ENCODE measurements at places on chromosomes 12 and 14. TPM values are rescaled to one million over a fixed set of nuclear protein-coding genes. Genes with fewer than 3 reads are reported as not detected.

DNA sequence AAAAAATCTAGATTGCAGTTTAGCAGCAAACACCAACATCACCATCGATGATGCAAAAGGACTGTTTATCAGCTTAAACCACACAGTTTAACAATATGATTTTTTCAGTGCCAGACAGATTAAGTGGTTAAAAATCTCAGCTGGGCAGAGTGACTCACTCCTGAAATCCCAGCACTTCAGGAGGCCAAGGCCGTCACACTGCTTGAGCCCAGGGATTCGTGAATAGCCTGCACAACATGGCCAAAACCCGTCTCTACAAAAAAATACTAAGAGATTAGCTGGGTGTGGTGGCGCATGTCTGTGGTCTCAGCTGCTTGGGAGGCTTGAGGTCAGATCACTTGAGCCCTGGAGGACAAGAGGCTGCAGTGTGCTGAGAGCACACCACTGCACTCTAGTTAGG lies 8.9 kb downstream of the RSRC2 start:
- DNase-seq: no peak

TAS2R42 gene
- total RNA-seq: not detected

GRCh38 chr14:80425686-80426085 lies 214.4 kb upstream of the DIO2 start:
- no peak for DNase-seq

DNA sequence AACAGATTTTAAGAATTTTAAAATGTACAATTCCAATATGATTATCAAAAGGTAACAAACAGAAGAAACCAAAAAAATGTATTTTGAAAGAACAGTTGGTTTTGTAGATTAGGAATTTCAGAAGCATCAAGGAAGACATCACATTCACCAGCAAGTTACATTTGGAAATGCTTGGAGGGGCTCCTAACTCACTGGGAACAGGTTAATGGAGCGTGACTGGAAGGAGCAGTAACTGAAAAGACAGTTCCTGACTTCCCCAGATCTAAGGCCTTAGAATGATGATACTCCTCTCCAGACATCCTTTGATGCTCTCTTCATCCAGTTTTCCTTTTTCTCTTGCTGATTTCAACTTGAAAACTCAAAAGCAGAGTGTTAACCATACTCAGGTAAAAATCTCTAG lies 220.0 kb upstream of the EGLN3 start:
- DNase-seq: no peak

- no peak for DNase-seq
These were observed 14.4 kb downstream of the EVL start for GRCh38 chr14:100079726-100080005.

GRCh38 chr12:132423820-132424645 lies 65.9 kb upstream of the FBRSL1 start:
- no peak for DNase-seq

GRCh38 chr14:93064411-93065271 lies 51.1 kb downstream of the ITPK1 start:
- no peak for DNase-seq

GRCh38 chr14:69087061-69087461 lies 65.9 kb downstream of the DCAF5 start:
- DNase-seq: no peak

All from esophagus muscularis mucosa (tissue), 4 donors.